Islet precursor cell (in vitro differentiated cells): ENCODE measurements at places on chromosomes 5 and 9.
A peak's percentile ranks its signal among the peaks of the same experiment; 100 is the strongest.

DNA sequence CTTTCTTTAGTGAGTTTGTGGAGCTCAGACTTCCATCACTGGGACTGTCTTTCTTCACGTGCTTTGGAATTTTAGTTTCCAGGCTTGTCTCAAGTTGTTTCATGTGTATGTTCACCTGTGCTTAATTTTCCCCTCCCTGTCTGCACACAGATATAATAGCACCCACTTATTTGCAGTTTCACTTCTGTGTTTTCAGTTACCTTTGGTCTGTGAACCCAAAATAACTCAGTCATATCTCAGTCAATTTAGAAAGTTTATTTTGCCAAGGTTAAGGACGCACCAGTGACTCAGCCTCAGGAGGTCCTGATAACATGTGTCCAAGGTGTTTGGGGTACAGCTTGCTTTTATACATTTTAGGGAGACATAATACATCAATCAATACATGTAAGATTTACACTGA is 330.4 kb downstream of the ICE1 start:
- DNase-seq = no peak

GRCh38 chr5:54529565-54529964 is 12.0 kb downstream of the SNX18 start:
- no peak for DNase-seq

GRCh38 chr5:31770132-31770720 is 131.3 kb downstream of the PDZD2 start:
- DNase-seq = no peak

GRCh38 chr9:22528485-22528884 is 81.9 kb downstream of the DMRTA1 start:
- DNase-seq = no peak

DNA sequence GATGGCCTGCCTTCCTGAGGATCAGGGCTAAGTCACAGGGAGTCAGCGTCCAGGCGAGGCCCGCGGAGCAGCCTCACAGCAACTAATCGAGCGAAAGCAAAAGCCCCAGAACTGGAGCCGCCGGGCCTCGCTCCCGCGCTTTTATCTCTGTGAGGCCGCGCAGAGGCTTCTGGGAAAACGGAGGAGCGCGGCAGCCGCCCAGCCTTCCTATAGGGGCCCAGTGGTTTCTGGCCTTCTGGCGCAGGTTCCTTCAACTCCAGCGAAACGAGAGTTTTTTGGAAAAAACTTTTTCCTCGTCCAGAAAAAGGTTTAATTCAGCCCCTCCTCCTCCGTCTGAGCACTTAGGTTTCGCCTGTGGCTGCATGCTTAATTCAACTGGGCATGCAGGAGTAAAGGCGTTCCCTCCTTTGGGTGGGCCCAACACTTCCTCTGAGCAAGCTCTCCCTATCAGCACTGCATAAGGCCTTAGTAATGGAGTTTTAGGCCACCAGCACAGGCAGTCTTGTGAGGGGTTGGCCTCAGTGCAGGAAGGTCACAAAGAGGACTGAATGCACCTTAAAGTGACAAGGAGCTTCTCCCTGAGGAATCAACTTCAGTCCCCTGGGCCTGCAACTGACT is at the start of gene MEIKIN:
TSS of gene MEIKIN (minus strand) at position 113 of the 618 bp plus-strand sequence. CDS start 158 bp downstream, outside the sequence.
- DNase-seq = no peak

GRCh38 chr5:126928041-126928440 is 102.3 kb downstream of the MARCHF3 start:
- DNase-seq = no peak

DNA sequence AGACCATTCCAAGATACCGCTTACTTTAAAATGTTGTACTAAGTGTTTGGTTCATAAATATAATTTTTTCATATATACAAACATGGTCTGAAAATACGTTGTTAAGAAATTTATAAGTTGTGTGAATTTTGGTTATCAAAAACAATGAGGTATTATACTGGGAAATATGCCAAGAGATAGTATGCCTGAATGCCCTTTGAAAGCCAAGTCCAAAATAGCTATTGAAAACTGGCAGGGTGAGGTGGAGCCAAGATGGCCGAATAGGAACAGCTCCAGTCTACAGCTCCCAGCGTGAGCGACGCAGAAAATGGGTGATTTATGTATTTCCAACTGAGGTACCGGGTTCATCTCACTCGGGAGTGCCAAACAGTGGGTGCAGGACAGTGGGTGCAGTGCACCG is 533.5 kb downstream of the ZNF608 start:
- DNase-seq = no peak

DNA sequence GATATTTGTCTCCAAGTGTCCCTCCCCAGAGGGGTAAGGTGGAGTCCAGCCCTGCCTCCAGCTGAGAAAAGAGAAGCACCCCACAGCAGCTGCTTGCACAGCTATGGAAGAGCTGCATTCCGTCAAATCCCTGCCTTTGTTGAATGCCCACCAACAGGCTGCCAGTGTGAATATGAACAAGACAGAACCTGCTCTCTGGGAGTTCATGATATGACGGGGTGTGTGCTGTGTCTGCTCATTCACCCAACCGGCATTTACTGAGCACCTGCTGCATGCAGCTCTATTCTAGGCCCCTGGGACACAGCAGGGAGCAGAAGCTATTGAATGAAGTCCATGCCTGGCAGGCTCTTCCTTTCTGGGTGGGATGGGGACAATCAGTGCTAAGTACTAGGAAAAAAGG is 238.8 kb downstream of the GADD45G start:
- DNase-seq = peak; percentile 35

GRCh38 chr5:111194925-111195324 is 29.3 kb upstream of the CAMK4 start:
- DNase-seq = no peak

GRCh38 chr9:108688051-108688450 is 167.7 kb downstream of the ACTL7B start:
- DNase-seq = peak; percentile 7

DNA sequence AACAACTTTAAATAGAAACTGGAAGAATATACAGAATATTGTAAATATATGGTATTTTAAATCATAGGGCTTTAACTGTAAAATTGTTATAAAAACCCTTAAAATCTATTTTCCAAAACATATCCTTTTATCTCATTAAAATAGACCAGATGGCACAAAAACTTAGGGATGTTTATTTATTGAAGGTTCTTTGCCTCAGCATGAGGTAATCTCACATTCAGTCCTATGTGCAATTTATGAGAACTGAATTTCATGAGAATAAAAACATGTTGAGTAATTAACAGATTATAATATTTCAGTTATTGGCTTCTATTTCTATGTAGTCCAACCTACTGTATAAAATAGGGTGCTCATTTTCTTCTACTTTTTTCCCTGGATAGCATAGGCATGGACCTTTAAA is 329.2 kb upstream of the PRR16 start:
- DNase-seq = no peak

GRCh38 chr9:137731216-137731946 is 112.6 kb downstream of the EHMT1 start:
- peak; percentile 39 for DNase-seq

DNA sequence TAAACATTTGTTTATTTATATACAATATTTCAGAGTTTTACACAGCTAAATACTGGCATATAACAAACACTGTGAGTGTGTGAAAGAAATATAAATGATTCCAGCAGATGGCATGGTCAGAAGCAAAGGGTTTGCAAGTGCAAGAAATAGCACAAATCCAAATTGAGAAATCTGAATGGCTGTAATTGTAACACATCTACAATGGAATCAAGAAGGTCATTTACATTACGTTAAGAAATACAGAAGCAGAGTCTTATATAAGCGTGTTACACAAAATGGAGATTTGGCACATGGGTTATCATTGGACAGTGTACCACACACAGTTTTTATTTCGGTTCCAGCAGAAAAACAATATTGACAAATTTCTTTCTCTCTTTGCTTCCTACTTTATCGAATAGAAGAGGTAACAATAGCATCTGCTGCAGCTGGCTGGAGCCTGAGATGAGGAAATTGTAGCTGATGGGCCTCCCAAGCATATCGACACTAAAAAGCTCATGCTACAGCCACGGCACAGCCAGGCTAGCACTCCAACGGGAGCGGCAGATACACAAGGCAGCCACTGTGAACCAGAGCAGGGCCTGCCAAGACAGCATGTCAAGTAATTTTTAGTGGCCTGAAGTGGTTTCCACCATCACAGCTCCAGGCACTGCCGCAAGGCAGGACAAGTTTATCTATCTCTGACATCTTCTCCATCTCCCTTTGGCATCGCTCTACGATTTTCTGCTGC is 564.6 kb upstream of the DMAC1 start:
- peak; percentile 53 for DNase-seq

DNA sequence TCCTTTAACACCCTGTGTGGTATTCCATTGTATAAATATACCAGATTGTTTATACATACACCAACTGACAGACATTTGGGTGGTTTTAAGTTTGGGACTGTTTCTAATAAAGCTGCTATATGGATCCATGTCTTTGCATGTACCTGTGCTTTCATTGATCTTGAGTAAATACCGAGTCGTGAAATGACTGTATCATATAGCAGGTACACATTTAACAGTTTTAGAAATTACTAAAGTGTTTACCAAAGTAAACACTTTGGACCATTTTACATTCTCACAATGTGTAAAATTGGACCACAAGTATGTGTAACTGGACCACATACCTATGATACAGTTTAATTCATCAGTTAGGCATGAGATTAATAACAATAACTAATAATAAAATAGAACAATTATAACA is 175.2 kb downstream of the FBXL17 start:
- DNase-seq = no peak

DNA sequence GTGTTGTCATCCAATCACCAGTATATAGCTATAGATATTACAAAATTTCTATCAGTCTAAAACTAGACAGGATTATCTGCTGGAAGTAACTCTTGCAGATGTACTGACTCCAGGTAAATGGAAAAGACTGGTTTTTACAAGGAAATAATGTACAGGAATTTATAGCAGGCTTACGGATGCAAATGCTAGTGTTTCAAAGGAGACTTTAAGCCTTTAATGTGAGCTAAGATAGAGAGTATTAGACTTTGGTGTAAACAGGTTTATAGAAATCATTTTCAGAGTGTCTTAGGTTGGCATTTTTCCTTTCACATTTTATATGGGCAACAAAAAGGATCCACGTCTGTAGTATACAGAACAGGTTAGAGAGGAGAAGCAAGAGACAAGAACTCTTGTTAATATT is 16.1 kb downstream of the ZNF608 start:
- no peak for DNase-seq

- DNase-seq = peak; percentile 66
Observed at GRCh38 chr5:1564182-1564748, 40.5 kb upstream of the LPCAT1 start.

GRCh38 chr5:154753792-154754191 is 1.4 kb upstream of the LARP1 start:
- no peak for DNase-seq

- DNase-seq = no peak
Observed at GRCh38 chr5:88878976-88879375, 4.0 kb downstream of the MEF2C start.
